ENCODE measurements at places on chromosomes 1 and 21. TPM values are rescaled to one million over a fixed set of nuclear protein-coding genes. Genes with fewer than 3 reads are reported as not detected.

DNA sequence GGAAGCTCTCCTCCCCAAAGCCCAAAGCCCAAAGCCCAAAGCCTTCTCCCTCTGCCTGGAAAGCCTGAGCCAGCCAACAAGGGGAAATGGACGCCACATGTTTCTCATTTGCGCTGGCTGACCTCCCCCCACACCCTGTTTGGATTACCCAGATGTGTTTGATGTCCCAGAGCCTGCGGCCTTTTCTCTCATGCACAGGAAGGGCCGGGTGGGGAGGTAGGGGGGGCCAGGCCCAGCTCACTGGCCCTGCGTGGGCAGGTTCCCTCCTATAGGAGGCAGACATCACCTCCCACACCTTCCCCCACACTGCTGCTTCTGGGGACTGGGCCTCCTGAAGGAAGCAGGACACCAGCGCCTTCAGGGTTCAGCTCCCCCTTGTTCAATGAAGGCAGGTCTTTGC lies 116.3 kb downstream of the NAV1 start:
- no peak for DNase-seq

GRCh38 chr1:172629638-172630037 lies 29.3 kb upstream of the FASLG start:
- DNase-seq: no peak

GRCh38 chr1:91651243-91651642 lies 150.6 kb downstream of the CDC7 start:
- DNase-seq: no peak

SMYD3 gene
- total RNA-seq: 20.1 TPM

DNA sequence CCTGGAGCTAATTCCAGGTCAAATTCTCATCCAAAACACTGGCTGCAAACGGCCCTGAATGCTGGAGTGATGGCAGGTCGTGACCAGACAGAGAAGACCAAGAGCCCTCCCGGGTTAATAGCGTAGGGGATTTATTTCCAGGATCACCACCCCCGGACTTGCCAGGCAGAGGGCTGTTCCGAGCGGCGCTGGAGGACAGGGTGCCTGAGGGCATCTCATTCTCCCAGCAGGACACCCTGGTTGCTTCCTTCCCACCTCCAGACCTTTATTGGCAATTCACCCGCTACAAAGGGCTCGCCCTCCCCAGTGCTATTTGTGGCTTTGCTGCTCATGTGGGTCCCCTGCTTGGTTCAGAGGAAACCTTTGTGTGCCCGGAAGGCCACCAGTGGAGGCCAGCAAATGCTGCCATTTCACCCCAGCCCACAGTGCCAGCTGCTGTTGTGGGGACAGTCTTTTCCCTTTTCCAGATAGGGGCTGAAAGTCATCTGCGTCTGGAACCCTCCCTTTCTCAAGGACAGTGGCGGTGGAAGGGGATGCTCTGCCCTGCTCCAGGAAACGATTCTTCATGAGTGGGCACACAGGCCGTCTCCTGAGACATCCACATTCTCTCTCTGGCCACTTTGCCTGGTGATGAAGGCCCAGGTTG lies 19.0 kb upstream of the C1orf174 start:
- no peak for DNase-seq

- DNase-seq: no peak
These were observed 96.7 kb downstream of the DYRK1A start for GRCh38 chr21:37463083-37463801.

- no peak for DNase-seq
These were observed 133.4 kb upstream of the FGGY start for GRCh38 chr1:59163268-59164092.

SNX7 gene
- 18.5 TPM for total RNA-seq

DNA sequence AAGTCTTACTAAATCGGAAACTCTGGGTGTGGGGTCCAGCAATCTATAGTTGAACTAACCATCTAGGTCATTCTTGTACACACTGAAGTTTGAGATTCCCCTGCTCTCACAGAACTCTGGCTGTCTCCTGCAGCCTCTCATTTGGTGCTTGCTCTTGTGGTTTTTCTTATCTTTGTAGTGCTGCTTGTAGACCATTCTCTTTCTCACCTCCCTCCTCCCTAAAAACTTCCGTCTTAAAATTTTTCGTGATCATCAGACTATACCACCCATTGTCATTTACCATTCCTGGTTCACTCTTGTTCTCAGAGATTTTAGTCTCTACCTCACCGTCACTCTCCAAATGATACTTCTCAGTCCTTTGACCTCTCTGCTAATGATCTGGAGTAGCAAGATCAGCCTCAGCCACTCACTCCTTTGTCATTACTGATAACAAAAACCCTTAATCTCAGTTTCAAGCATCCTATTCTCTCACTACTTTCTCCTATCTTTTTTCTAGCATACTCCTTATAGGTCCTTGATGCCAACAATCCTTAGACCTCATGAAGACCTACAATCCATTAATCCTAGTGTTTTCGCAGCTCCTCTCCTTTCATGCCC lies 13.0 kb upstream of the EPHX4 start:
- DNase-seq: no peak
